ENCODE measurements at places on chromosomes 7 and 10.

GRCh38 chr10:12966067-12966466 is 35.4 kb downstream of the CCDC3 start:
- no peak for DNase-seq

GRCh38 chr10:110733218-110733952 is 89.2 kb downstream of the RBM20 start:
- DNase-seq: no peak

DNA sequence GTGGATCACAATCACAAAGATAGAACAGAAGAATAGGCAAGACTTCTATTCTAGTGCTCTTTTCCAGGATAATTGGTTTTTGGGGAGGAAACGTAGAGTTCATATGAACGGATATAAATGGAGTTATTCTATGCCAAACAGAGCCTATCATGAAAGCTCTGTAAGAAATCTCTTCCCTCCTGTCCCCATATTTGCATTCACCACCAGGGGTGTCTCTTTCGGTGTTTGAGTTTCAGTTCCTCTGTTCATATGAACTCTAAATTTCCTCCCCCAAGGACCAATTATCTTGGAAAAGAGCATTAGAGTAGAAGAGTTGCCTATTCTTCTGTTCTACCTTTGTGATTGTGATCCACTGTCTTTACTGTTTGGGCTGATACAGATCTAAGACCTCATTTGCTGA is 48.3 kb upstream of the CDC14C start:
- no peak for DNase-seq

- DNase-seq: no peak
These were observed 68.9 kb downstream of the KLF6 start for GRCh38 chr10:3716093-3716492.

DNA sequence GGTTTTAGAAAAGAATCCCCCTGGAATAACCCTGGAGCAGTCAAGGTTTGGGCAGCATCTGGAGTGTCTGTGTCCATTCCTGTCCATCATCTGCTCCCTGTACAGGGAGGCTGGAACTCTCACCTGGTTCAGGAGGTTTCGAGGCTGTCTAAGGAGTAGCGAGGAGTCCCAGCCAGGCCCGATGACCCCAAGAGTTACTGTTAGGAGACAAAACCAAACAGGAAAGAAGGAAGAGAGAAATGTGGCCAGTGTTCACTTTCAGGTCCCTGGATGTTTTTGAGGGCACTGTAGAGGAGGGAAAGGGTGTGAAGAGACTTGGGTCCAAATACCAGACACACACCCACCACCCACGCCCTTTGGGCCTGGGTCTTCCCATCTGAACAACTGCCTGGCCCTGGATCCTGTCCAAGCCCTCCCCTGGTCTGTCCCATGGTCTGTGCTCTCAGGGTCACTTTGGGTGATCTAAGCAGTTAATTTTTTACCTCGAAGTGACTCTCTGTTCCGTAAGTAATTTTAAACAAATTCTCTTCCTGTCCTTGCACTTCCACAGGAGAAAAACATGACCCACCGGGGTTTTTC is 117.1 kb downstream of the ZMIZ1 start:
- no peak for DNase-seq

DNA sequence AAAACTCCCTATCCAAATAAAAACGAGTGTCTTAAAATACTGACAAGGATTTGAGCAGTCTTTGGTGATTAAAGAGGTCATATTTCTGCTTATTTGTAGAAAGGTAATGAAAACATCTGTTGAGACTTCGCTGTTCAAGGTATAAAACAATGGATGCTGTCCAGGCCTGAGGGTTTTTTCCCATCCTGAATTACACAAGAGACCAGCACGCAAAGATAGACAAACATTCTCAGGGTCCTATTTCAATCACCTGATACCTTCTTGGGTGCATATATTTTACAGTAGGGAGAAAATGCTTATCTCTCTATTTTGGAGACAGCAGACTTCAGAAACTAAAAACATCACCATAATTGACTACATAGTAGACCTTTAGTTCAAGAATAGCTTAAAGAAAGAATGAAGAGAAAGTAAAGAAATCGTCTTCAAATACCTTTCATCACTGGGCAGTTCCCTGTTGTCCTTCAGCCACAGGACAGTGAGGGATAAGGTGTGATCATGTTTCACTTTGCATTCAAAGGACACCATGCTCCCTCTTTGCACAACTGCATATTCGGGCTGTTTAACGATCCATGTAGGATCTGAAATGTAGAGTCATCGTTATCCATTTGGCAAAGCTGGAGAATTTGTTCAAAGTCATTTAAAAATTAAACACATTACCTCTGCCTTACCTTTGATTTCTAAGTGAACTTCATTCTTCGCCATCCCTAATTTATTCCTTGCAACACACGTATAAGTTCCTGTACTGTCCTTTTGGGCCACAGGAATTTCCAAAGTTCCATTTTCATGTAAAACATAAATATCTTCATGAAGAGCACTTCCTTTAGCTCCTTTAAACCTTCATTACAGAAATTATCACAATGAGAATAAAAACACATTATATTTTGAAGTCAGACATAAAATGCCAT is 63.7 kb upstream of the LAMB4 start:
- no peak for DNase-seq

DNA sequence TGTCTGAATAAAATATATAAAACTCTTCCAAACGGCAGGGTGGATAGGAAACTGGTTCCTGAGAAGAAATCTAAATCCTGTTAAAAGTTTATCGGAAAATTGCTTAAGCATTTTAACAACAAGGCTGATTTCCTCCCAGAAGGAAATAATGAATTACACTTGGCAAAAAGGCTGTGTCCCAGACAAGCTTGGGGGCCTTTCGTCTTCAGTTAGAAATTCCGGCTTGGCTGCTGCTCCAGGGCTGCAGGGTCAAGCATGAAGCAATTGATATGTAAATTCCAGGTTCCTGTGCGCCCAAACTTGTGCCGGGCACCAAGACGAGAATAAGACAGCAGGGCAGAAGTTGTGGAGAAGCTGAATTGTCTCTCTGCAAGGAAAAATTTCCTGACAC is 38.0 kb upstream of the LBX1 start:
- DNase-seq: no peak
